ENCODE measurements at places on chromosomes 1 and 21. TPM values are rescaled to one million over a fixed set of nuclear protein-coding genes. Genes with fewer than 3 reads are reported as not detected.

FMO1 gene
- 0.64 TPM for total RNA-seq

KRTAP20-3 gene
- not detected for total RNA-seq

- DNase-seq, result no peak
These were observed 4.9 kb upstream of the DMRTA2 start for GRCh38 chr1:50427818-50428779.

- no peak for DNase-seq
These were observed 2.0 kb downstream of the MAPKAPK2 start for GRCh38 chr1:206686478-206687249.

DNA sequence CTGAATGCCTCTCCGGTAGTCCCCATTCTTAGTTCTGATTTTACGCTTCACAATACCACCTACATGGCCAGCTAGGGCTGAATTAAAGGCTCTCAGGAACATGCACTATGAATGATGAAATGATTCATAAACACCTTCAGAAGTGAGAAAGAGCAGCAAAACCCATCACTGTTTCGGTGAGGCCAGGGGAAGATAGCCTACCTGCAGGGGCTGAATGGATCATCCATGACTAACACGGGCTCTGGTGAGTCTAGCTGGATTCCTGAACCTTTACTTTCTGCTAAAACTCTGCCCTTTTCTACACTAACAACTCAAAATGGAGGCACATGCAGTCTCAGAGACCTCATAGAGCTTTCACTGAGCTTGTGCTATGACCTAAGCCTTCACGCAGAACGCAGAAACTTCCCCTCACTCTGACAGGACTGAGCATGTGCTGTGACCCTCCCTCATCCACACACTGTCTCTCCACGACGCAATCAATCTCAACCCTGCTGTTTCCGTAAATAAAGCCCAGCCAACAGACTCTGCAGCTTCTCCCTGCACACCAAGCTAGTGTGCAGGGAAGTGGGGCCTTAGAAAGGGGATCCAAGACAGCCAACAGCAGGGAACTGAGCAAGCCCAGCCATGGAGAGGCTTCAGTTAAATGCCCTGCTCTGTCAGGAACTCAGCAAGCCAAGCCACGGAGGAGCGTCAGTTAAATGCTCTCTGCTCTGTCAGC lies 207.8 kb downstream of the SLC45A1 start:
- DNase-seq, result peak; percentile 50

GRCh38 chr1:20425622-20426021 lies 60.4 kb downstream of the CAMK2N1 start:
- DNase-seq, result no peak

GRCh38 chr1:215819114-215819513 lies 252.0 kb downstream of the KCTD3 start:
- no peak for DNase-seq

- no peak for DNase-seq
These were observed 12.8 kb downstream of the GFI1 start for GRCh38 chr1:92473781-92474495.

- no peak for DNase-seq
These were observed 38.6 kb downstream of the VANGL2 start for GRCh38 chr1:160438935-160439334.

GRCh38 chr1:74857676-74858075 lies 124.7 kb downstream of the TYW3 start:
- no peak for DNase-seq

- DNase-seq, result peak; percentile 93
These were observed 123.3 kb upstream of the GADD45A start for GRCh38 chr1:67561704-67562113.

GRCh38 chr1:178964469-178965330 lies 61.0 kb upstream of the FAM20B start:
- no peak for DNase-seq

DNA sequence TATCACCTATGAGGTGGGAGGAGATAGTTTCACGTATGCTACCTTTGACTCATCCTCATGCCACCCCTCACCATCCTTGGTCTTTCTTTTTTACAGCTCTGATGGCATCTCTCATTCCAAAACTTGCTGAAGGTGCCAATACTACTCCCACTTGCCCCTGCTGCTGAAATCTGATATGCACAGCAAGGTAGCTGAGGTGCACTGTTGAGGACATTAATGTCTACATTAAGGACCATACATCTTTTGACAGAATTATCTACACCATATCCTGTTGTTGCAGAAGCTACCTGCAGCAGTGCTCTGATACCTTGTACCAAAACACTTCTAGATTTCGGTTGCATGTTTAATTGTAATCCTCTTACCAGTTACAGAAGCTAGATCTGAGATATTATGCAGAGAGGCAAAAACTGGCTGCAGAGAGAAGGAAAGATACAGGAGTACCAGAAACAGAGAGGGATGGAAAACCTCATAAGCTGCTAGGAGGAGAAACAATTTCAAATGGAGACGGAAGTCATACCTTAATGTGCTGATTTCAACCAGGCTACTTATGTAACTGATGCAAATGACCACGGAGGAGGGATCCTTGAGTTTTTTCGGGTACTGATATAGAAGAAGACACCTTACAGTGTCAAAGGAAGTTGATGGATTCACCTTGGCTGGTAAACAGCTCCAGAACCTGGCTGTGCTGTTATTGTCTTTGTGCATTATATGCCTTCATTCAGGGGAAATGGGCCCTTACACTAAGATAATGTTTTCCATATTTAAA lies 19.3 kb upstream of the PTPRC start:
- DNase-seq, result no peak

DNA sequence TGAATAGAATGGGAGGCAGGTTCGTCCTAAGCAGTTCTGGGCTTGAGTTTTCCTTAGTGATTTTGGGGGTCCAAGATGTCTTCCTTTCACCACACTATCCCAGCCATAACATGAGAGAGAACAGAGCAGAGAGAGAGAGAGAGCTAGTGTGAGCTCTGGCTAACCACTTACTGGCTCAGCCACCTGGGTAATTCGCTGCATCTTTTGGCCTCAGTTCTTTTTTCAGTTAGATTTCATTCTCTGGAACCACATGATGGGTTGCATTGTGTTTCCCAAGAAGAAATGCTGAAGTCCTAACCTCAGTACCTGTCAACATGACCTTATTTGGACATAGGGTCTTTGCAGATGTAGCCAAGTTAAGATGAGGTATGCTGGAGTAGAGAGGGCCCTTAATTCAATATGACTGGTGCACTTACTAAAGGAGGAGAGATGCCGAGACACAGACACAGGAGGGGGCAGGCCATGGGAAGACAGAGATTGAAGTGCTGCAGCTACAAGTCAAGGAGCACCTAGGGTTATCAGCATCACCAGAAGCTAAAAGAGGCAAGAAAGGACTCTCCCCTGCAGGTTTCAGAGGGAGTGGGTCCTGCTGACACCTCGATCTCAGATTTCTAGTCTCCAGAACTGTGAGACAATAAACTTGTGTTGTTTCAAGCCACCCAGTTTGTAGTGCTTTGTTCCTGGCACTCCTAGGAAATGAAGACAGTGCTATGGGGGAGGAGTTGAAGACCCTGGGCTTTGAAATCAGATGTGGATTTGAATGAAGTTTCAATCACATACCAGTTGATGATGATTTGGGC lies 26.2 kb upstream of the TARBP1 start:
- no peak for DNase-seq

- no peak for DNase-seq
These were observed 16.0 kb downstream of the ABCA4 start for GRCh38 chr1:94104776-94105580.

GRCh38 chr1:208421486-208421885 lies 177.3 kb upstream of the PLXNA2 start:
- no peak for DNase-seq

DNA sequence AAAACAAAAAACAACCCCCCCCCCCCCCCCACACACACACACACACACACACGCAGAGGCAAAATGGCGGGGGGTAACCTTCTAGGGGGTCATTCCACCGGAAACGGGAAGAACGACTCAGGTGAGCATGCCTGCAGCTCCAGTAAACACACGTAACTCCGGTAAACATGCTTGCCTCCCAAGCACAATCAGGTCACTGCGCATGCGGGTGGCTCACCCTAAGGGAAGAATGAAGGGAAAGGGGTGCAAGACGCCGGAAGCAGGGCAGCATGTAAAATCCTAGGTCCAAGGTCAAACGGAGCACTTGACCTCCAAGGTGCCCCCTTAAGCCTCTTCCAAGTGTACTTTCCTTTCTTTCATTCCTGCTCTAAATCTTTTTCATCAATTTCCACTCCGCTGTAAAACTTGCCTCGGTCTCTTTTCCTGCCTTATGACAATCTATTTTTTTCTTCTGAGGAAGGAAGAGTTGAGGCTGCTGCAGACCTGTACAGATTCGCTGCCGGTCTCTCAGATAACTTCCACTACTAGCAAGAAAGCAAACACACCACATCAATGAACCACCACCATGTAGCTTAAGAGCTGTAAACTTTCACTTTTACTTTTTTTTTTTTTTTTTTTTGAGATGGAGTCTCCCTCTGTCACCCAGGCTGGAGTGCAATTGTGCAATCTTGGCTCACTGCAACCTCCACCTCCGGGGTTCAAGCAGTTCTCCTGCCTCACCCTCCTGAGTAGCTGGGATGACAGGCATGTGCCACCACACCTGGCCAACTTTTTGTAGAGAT lies 21.0 kb upstream of the CBR3 start:
- no peak for DNase-seq
